ENCODE measurements at places on chromosomes 4 and X. TPM values are rescaled to one million over a fixed set of nuclear protein-coding genes. Genes with fewer than 3 reads are reported as not detected.

DNA sequence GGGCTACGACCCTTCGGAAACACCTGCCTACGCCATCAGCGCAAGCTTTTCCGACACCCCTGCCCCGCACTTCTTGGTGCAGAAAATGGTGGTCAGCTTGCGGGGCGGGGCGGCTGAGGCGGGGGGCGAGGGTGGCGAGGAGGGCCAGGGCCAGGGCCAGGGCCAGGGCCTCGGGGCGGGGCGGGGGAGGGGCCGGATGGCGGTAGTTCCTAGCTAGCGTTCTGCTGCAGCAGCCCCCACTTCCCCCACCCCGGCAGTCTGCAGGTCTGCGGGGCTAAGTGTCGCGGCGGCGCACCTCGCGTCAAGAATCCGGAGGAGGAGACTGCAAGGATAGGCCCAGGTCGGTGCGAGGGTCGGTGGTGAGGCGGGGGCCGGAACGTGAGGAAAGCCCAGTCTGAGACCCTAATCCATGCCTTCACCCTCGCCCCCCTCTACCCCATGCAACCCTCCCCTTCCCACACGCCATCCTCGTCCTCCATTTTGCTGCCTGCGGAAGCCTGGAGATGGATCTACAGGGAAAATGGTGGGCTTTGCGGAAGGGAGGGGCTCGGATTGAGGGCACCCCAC, 600 bp downstream of the BEX4 start:
- peak; percentile 19 for DNase-seq

- DNase-seq = no peak
Measured at GRCh38 chrX:115581759-115582615, 21.0 kb downstream of the PLS3 start.

- no peak for DNase-seq
Measured at GRCh38 chr4:82381235-82381634, 7.4 kb upstream of the HNRNPD start.

DNA sequence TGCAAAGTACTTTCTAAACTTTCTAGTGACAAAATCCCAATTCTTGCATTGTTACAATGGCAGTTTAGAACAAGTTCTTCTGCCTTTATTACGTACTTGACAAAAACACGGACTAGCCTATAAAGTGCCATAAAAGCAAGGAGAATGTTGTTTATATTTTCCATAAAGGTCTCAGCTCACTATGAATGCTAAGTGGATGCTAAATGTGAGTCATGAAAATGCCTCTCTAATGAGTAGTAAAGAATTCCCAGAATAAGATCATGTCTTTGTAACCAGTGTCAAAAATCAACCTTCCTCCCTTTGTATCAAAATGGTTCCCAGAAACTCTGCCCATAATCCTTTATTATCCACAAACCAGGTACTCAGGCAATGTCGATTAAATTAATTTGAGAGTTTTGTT, 539.8 kb upstream of the SLIT2 start:
- DNase-seq = no peak

- DNase-seq = peak; percentile 7
Measured at GRCh38 chrX:3690140-3690539, 23.3 kb downstream of the PRKX start.

- DNase-seq = no peak
Measured at GRCh38 chr4:56371426-56372220, 15.7 kb downstream of the AASDH start.

GRCh38 chrX:87299563-87300160, 217.9 kb upstream of the KLHL4 start:
- peak; percentile 16 for DNase-seq

DNA sequence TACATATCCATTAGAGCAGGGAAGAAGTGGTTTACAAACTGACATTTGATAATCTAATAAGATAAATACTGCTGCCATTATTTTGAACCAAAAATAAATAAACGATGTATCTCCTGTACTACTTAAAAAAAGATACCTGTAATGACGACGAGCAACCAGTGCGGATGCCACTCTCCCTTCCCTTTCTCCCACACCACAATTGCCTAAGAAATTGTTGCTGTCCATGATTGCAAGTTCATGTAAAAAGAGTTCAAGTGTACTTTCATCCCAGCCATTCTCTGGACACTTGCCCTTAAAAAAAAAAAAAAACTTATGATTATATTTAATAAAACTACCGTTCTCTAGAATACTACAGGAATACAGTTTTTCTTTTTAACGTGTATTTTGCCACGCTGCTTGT, 1.4 kb downstream of the SEPSECS start:
- DNase-seq = no peak

GRCh38 chrX:68665502-68665901, 18.0 kb downstream of the STARD8 start:
- DNase-seq = no peak

- no peak for DNase-seq
Measured at GRCh38 chr4:165609653-165610052, 230.8 kb downstream of the CPE start.

The GAB3 gene
- polyA plus RNA-seq = 5.5 TPM

The OTUD6A gene
- not detected for polyA plus RNA-seq

The ARHGAP36 gene
- polyA plus RNA-seq = 520 TPM

The SYNPO2 gene
- polyA plus RNA-seq = 165 TPM

The RENBP gene
- 2.3 TPM for polyA plus RNA-seq
